Mammary epithelial cell (primary cell): ENCODE measurements at places on chromosomes 2 and 18. TPM values are rescaled to one million over a fixed set of nuclear protein-coding genes. Genes with fewer than 3 reads are reported as not detected.

- peak; percentile 24 for DNase-seq
These were observed 9.6 kb downstream of the SERPINB8 start for GRCh38 chr18:63979409-63979920.

Gene VSNL1
- total RNA-seq: 5.0 and 20.0 TPM in 2 replicates

GRCh38 chr2:119158563-119159347, at the start of gene C1QL2:
Gene C1QL2 (minus strand): TSS chr2:119158751. CDS start chr2:119158269, 482 bp downstream.
- peak; percentile 10 for DNase-seq

GRCh38 chr2:7016601-7017211, 99.5 kb downstream of the RNF144A start:
- no peak for DNase-seq

Gene LBX2
- not detected for total RNA-seq

DNA sequence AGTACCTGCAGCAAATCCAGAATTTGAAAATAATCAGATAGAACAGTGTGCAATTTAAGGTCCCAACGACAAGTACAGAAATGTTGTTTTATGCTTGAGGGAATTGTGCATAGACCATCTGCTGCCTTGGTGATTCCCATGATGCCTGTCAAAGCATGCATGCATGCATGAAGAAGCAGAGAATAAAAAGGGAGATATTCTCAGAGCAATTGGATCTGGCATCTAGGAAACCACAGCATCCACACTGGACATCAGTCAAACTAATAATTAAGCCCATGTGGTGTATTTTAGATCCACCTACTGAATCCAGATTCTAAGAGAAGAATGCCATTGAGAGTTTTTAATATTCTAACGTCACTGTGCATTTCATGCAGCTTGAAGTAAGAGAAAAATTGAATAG, 361.2 kb downstream of the FSIP2 start:
- no peak for DNase-seq

- peak; percentile 76 for DNase-seq
These were observed 20.8 kb upstream of the TUBB6 start for GRCh38 chr18:12287131-12287681.

Gene GALNT13
- total RNA-seq: not detected in 2 replicates

Gene NEU2
- not detected for total RNA-seq

Gene CBLN2
- not detected in 2 replicates for total RNA-seq

DNA sequence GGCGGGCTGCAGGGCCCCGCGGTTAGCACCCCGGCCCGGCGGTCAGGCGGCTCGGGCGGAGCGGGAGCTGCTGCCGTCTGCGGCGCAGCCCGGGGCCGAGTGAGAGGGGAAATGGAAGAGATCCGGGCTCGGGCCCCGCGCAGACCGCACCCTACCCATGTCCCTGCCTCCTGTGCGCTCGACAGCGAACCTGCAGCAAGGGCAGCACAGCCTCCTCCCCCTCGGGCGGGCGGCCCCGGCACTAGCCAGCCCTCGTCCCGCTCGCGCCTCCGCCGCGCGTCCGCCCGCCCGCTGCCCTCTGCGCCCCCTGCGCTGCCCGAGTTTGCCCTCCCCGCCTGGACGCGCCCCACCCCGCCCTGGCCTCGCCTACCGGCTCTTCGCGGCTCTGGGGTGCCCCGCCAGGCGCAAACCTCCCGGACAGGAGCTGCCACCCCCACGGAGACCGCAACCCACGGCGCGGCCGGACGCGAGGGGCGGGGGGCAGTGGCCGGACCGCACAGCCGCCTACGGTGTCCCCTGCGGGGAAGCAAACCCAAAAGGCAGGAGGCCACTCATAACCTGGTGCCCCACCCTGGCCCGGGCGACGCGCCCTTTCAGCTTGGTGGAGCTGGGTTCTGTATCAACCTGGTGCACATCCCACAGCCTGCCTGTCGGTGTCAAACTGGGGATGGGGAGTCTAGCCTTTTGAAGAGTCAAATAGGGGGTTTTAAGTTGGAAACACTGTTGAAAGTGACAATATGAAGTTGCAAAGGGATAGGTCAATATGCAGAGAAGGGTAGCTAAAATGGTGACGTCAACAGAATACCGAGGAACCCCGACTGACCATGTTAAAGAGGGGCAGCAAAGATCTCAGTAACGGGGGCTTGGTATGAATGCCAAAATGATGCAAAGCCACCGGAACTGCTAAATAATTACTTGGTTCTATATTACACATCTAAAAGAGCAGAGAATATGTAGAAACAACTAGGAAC, at the start of gene IHH:
Gene IHH (minus strand): TSS at position 101 of the 971 bp plus-strand sequence. CDS start 454 bp downstream, outside the sequence.
- DNase-seq: no peak

Gene CHRND
- not detected in 2 replicates for total RNA-seq

Gene ALKAL2
- not detected in 2 replicates for total RNA-seq

- no peak for DNase-seq
These were observed 130.1 kb upstream of the DAPL1 start for GRCh38 chr2:158664987-158665386.

Gene KIF3C
- total RNA-seq: 30.7 TPM

Gene C2orf78
- total RNA-seq: not detected

Gene INPP5D
- total RNA-seq: 57.7 TPM

Gene HIBCH
- 17.0 TPM for total RNA-seq

DNA sequence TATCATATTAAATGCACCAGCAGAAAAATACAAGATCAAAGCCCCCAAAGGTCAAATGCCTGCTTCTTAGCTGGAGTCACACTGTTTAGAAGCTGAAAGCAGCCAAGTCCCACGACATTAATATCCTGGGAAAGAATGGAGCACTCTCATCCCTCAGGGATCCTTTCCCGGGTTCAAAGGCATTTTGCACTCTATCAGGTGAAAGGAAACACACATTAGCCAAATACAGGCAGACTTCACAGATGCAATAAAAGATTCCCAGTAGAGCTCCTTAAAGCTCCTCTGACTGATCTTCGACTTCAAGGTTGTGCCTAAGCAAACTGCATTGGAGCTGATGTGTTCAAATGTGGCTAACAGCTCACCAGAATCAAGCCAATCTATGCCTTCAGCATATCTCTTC, 158.4 kb downstream of the RNF152 start:
- peak; percentile 51 for DNase-seq

DNA sequence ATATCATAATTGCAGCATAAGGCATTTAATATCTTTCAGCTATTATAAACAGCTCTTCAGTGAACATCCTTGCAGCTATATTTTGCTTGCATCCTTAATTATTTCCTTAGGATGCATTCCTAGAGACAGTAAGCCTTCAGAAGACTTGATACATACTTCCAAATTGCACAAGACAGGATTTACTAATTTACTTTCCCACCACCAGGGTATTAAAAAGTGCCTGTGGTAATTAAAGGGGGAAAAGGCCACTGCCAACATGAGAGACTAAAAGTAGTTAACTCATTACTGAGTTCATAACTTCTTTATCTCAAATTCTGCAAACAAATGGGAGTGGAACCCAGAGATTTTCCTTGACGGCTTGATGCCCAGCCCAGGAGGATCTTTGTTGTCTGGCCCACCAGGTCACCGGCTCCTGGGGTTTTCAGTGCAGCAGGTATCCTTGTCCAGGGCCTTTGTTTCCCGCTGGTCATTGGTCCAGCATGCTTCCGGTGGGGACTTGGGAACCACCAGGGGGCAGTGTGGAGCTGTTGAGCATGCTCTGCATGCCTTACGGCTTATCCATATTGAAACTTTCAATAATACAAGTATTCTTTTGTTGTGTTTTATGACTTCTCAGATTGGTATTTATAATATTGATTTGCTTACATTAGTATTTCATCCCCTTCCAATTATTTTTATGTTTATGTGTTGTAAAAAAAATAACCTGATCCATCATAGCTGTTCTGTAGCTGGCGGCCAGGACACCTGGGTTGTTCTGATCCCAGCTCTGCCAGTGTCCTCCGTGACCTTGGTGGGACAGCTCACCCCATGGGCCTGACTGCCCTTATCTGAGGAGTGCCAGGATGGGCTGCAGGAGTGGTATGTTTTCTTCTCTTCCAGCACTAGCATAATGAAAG, 61.4 kb downstream of the TGOLN2 start:
- DNase-seq: peak; percentile 33

DNA sequence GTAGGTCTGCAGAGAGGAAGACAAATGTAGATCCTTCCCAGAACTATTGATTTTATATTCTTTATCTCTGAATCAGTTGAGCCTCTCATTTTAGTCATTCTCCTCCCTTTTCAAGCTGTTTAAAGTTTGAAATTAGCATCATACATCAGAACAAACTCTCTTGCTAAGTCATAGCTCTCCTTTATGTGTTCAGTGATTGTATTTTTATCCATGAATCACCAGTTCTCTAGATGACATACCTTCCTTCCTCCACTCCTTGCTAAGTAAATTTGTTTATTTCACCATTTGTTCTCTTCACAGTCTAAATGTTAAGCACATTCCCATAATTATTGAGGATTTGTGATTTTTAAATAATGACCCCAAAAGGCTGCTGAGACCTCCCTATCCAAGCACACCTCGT, 63.5 kb upstream of the RAPGEF4 start:
- peak; percentile 29 for DNase-seq

GRCh38 chr2:43593254-43593653, 2.6 kb downstream of the THADA start:
- DNase-seq: no peak

- DNase-seq: no peak
These were observed 217.5 kb downstream of the TGIF1 start for GRCh38 chr18:3667255-3668137.

DNA sequence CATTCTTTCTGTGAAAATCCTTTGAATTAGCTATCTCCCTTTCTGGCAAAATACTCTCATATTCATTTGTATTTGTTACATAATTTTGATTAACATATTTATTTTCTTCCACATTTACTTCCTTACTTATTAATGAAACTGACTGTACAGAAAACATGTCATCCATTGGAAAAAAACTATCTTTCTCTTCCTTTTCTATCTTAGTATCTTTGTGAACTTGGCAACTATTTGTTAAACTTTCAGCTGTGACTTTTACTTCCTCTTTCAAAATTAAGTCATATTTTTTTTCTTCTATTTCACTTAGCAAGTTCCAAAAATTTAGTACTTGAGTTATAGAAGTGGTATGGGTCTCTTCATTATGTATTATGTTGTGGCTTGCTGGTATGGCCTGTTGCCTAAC, 2.6 kb downstream of the RAD51AP2 start:
- DNase-seq: no peak

- no peak for DNase-seq
These were observed 110.8 kb downstream of the SETBP1 start for GRCh38 chr18:44791520-44791919.

DNA sequence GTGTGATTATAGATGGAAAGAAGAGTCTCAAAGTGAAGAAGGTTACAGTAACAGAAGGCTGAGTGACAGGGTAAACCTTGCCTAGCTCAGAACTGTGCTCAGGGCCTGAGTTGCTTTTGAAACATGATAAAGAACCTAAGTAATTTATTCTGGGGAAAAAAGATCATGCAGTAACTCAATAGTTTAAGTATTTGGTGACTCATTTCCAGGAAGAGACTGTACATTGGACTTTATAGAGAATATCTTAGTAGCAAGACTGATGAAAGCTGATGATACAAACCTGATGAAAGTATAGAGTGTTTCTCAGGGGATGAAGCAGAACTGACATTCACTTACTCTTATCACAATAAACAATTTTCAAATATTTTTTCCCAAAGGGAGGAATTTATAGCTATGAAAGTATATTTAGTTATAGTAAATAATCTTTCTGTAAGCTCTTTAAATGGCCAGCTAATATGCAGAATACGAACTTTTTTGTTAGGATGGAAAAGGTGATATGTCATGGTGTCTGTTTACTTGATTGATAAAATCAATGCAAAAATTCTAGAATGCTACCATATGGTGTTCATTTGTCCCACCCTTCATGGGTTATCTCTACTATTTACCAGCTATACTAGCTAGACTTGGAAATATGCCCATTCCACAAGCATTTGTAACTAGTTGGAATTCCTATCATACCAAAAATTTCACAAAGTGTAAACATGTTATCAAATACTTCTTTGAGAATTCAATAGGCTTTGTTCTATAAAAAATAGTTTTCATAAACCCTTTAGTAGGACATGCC, 1265.5 kb upstream of the ACVR2A start:
- DNase-seq: peak; percentile 43

DNA sequence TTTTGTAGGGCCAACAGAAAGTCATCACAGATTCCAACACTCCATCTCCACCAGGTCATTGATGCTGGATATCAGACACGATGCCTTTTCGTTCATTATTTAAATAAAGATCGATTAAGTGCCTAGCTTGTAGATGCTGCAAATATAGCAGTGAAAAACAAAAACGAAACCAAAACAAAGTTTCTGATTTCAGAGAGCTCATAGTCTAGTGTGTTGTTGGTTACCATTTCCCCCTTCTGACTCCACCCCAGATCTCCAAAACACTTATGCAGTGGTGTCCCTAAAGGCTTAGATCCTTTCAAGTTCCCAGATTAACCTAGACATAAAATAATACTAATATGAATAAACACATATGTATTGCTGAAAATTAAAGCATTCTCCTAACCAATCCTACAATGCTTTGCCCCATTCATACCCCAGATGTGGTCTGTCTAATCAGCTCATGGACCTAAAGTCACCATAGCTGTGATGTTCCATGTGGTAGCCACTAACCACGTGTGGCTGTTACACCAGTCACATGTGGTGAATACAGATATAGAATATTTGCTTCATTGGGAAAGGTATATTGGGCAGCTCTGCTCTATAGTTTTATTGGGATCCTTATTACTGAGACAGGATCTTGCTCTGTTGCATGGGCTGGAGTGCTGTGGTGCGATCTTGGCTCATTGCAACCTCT, 787.2 kb downstream of the TDRD15 start:
- no peak for DNase-seq

Gene MLPH
- 2.8 TPM for total RNA-seq

- DNase-seq: no peak
These were observed 21.8 kb downstream of the FZD5 start for GRCh38 chr2:207747653-207748560.

Gene UGT1A9
- not detected in 2 replicates for total RNA-seq

Gene AQP4
- total RNA-seq: not detected in 2 replicates

DNA sequence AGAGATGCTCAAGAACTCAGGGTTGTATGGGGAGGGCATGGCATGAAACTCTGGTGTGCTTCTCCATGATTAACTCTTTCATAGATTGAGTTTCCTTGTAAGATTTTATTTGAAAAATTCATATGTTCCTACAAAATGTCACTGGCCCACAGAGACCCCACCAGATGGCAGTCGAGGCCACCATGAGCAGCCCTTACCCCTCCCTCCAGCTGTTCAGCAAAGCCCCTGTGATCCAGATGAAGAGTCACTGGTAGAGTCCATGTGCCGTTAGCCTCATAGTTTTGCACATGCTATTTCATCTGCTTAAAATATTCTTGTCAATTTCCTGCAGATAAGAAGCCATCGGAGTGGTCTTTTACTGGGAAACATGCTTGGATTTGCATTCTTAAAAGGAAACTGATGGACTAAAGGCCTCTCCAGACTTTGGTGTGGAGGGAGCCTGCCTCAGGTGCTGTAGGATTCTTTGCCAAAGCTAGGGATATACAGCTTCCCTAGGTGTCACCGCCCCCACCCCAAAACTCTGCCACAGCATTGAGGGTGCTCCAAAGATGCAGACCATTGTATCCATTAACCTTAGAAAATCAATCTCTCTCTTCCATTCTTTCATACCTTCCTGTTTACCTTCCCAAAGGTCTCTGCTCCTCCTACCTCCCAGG, 18.8 kb downstream of the ZNF385B start:
- DNase-seq: no peak

DNA sequence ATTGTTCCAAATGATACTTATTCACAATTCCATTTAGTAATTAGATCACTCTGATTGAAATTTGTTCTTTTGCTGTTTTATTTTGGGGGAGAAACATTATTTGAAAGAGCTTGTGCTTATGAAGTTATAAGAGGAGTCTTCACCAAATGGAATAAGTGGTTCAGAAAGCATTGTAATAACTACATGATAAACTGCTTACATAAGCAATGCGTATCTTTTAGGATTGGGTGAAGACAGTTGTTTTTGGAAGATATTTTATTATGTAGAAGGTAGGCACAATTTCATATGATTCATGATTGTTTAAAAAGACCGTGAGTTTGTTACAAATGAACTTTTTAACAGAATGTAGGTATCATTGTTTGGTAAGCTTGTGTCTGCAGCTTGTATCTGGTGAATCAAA, 14.5 kb downstream of the ZNF638 start:
- no peak for DNase-seq
